ENCODE measurements at places on chromosomes 3 and 15. TPM values are rescaled to one million over a fixed set of nuclear protein-coding genes. Genes with fewer than 3 reads are reported as not detected.

DNA sequence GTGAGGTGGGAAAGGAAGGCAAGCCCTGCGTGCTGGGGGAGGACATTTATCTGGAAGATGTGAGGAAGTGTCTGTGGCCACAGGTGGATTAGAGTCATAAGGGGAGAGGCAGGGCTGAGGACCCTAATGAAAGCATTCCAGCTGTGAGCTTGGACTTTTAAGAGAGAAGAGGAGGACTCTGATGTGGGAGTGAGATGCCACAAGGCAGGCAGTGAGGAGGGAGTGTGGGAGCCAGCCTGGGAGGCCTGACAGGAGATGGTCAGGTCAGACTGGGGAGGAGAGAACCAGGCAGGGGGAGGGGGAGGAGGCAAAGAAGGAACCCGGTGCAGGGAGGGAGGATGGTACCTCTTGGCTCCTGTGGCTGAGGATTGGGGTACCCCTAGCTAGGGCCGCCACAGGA, 21.0 kb downstream of the MAPKAPK3 start:
- DNase-seq: no peak
- no peak overlapping the region for H3K27ac ChIP-seq
- H3K27me3 ChIP-seq: no peaks in the 10 kb centered on the region

The ANKRD63 gene
- total RNA-seq: 0.32 TPM

The DALRD3 gene
- total RNA-seq: 38.3 TPM

DNA sequence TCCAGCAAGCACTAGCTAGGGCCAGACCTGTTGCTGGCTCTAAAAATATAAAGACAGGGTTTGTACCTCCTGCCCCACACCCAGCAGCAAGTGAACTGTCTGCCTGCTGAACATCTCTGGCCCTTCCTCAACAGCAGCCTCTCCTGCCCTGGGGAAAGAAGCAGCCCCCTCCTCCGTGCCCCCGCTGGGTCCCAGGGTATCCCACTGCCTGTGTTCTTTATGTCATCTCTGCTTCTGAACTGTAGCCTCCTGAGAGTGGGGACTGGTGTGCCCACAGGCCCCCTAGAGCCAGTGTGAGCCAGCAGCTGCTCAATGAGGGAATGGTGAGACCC, 54.5 kb downstream of the ACAD9 start:
- H3K27me3 ChIP-seq: peaks cover 4% of the 10 kb centered on the region
- H3K4me1 ChIP-seq: no peaks in the 10 kb centered on the region
- H3K4me3 ChIP-seq: no peak overlapping the region
- DNase-seq: no peak
- H3K36me3 ChIP-seq: no peaks in the 10 kb centered on the region

The PLA2G4D gene
- not detected for total RNA-seq

The CEP19 gene
- 4.0 TPM for total RNA-seq

The GABRR3 gene
- not detected for total RNA-seq

GRCh38 chr15:99019558-99020540, 12.3 kb upstream of the PGPEP1L start:
- no peak overlapping the region for H3K4me3 ChIP-seq
- no peak for DNase-seq
- no peak overlapping the region for H3K27ac ChIP-seq
- H3K36me3 ChIP-seq: no peaks in the 10 kb centered on the region

DNA sequence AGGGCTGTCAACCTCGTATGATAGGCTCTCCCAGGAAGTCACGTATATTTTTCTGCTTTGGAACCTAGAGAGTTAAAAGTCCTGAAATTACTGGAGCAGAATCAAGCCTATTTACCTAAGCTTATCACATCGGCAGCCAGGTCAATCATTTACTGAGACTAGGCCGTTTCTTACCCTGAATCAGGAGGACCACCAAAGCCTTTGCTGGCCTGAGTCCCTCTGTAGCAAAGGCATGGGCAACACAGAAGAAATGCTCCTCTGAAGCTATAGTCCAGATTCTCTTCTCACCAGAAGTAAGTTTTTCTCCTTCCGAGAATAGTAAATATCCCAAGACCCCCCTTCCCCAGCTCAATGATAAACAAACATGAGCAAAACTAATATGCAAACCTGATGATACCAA, 125.9 kb upstream of the PHLDB2 start:
- no peak overlapping the region for H3K4me3 ChIP-seq
- H3K27me3 ChIP-seq: no peaks in the 10 kb centered on the region
- DNase-seq: no peak
- no peaks in the 10 kb centered on the region for H3K36me3 ChIP-seq
- no peak overlapping the region for H3K27ac ChIP-seq

The DAG1 gene
- 18.5 TPM for total RNA-seq

- DNase-seq: no peak
- no peak overlapping the region for H3K27ac ChIP-seq
- H3K36me3 ChIP-seq: peaks cover 5% of the 10 kb centered on the region
- H3K27me3 ChIP-seq: peaks cover 10% of the 10 kb centered on the region
These were observed 32.8 kb downstream of the CYFIP1 start for GRCh38 chr15:22947101-22948000.

The AMIGO3 gene
- total RNA-seq: not detected

The PIF1 gene
- total RNA-seq: 3.3 TPM

GRCh38 chr3:32002561-32003368, 21.2 kb downstream of the ZNF860 start:
- no peaks in the 10 kb centered on the region for H3K27me3 ChIP-seq
- H3K27ac ChIP-seq: peak overlapping the region; percentile 57
- peaks cover 59% of the 10 kb centered on the region for H3K4me1 ChIP-seq
- H3K36me3 ChIP-seq: peaks cover 4% of the 10 kb centered on the region
- no peak overlapping the region for H3K4me3 ChIP-seq
- DNase-seq: no peak

The TRANK1 gene
- 135 TPM for total RNA-seq

GRCh38 chr15:43194795-43195194, 9.6 kb downstream of the CCNDBP1 start:
- no peak for DNase-seq
- no peak overlapping the region for H3K4me3 ChIP-seq
- H3K27me3 ChIP-seq: no peaks in the 10 kb centered on the region
- no peak overlapping the region for H3K27ac ChIP-seq
- peaks cover 75% of the 10 kb centered on the region for H3K36me3 ChIP-seq

The HYKK gene
- total RNA-seq: 0.10 TPM

The TMEM44 gene
- 3.3 TPM for total RNA-seq

DNA sequence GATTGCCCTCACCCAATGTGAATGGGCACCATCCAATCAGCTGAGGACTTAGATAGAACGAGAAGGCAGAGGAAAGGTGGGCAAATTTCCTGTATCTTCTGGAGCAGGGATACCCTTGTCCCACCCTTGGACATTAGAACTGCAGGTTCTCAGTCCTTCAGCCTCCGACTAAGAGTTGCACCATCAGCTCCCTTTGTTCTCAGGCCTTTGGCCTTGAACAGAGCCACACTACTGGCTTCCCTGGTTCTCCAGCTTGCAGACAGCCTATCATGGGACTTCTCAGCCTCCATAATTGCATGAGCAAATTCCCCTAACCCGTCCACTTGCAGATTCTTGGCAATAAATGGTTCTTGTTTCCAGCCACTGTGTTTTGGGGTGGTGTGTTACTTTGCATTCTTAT, 102.4 kb downstream of the LSM3 start:
- H3K36me3 ChIP-seq: no peaks in the 10 kb centered on the region
- H3K4me3 ChIP-seq: no peak overlapping the region
- no peaks in the 10 kb centered on the region for H3K4me1 ChIP-seq
- no peak overlapping the region for H3K27ac ChIP-seq
- DNase-seq: no peak

The SAXO2 gene
- 15.2 TPM for total RNA-seq

GRCh38 chr3:52366527-52366926, 50.4 kb downstream of the DNAH1 start:
- H3K4me3 ChIP-seq: no peak overlapping the region
- no peaks in the 10 kb centered on the region for H3K4me1 ChIP-seq
- no peak overlapping the region for H3K27ac ChIP-seq
- H3K27me3 ChIP-seq: no peaks in the 10 kb centered on the region

GRCh38 chr3:5197022-5197421, 9.5 kb downstream of the EDEM1 start:
- peaks cover 93% of the 10 kb centered on the region for H3K4me1 ChIP-seq
- H3K4me3 ChIP-seq: peak overlapping the region; percentile 58
- H3K27me3 ChIP-seq: no peaks in the 10 kb centered on the region
- peak overlapping the region; percentile 89 for H3K27ac ChIP-seq
- no peak for DNase-seq
- peaks cover 89% of the 10 kb centered on the region for H3K36me3 ChIP-seq

The FBXW12 gene
- total RNA-seq: not detected

GRCh38 chr15:85168642-85169173, 187.1 kb downstream of the PDE8A start:
- no peak overlapping the region for H3K27ac ChIP-seq
- peak; percentile 15 for DNase-seq
- no peaks in the 10 kb centered on the region for H3K4me1 ChIP-seq
- peaks cover 33% of the 10 kb centered on the region for H3K27me3 ChIP-seq
- peaks cover 2% of the 10 kb centered on the region for H3K36me3 ChIP-seq

The HIGD2B gene
- total RNA-seq: 0.55 TPM

The ISLR2 gene
- total RNA-seq: not detected

The HHATL gene
- not detected for total RNA-seq

The BLM gene
- 18.2 TPM for total RNA-seq

The SERINC4 gene
- total RNA-seq: 0.20 TPM
